ENCODE measurements at places on chromosomes 6 and 20.

DNA sequence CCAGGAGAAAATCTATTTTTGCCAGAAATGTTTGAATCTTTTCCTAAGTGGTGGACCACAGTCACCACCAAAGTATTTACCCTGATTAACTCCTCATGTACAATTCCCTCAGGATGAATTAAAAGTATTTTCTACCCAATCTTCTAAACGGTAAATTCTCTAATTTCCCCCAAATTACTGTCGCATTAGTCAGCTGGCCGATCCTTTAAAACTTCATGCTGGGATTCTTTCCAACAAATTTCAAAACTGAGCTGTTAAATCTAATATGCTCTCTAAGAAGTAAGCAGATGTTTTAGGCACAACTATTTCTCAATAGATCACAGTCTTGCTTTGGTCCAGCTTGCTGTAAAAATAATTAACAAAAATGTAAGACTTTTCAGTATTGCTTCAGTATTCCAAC, 447.2 kb downstream of the FRK start:
- DNase-seq, result no peak

DNA sequence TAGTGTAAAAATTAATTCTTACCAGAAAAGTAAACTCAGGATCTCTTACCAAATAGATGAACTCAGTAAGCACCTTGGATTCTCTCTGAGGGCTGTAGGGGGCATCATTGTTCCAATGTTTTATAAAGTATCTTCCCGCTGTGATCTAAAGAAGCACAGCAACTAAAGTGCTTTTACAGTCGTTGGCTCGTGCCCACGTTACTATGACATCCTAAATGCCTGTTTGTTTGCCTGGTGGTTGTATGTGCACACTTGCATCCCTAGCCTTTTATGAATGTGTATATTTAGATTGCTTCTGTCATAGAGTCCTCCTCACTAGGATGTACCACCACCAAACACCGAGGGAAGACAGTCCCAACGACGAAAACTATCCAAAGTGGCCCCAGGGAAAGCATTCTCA, 34.5 kb downstream of the SLX4IP start:
- DNase-seq, result peak; percentile 77

GRCh38 chr6:36594816-36595643, 868 bp downstream of the SRSF3 start:
- DNase-seq, result no peak

DNA sequence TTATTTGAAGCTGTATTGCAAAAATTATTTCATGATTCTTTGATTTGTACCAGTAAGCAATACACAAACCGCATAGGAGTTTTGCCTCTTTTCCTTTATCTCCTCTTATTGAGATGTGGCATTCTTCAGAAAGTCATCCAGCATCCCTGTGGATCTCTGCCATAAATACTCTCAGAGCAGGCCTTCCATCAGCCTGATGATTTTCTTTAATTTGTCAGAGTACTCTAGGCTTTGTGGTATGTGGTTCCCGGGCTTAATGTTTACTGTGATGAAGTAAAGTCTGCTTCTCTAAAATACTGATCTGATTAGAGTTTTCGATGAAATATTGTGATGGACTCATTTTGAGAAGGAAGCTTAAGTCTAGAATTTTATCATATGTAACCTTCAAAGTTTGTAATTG, 31.1 kb upstream of the SLC35D3 start:
- no peak for DNase-seq

DNA sequence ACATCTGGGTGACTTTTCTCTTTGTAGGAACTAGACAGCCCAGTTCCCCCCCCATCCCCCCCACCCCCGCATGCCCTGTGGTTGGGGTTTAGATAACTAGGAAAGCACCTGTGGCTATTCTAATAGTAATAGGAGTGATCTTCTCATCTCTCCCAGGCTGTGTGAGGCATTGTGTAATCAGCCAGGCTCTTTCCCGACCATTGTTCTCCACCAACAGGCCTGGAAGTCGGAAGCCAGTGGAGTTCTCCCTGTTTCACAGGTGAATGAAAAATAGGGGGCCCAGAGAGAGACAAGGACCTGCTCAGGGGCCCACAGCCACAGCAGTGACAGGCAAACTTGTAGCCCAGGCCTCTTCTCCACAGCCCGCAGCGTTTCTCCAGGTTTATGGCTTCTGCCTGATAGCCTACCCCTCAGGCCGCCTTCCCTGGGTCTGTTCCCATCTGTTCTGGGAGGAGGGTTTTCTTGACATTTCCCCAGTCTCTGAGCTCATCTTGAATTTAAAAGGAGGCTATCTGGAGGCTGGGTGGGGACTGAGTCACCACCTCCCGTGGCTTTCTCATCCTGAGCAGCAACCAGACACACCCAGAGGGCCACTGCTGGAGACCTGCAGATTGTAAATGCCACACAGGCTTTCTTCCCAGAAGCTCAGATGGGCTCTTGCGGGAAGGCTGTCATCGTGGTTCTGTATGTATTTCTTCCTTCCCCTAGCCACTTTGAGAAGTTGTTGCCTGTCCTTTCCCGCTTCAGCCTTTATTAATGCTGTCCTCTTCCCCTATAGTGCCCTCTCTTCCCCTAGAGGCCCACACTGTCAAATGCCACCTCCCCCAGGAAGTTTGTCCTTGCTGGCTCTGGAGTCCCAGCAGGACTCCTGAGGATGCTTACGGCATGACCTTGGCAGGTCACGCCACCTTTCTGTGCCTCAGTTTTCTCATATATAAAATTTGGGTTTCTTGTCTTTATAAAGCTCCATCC, 75.9 kb upstream of the MYL9 start:
- no peak for DNase-seq

DNA sequence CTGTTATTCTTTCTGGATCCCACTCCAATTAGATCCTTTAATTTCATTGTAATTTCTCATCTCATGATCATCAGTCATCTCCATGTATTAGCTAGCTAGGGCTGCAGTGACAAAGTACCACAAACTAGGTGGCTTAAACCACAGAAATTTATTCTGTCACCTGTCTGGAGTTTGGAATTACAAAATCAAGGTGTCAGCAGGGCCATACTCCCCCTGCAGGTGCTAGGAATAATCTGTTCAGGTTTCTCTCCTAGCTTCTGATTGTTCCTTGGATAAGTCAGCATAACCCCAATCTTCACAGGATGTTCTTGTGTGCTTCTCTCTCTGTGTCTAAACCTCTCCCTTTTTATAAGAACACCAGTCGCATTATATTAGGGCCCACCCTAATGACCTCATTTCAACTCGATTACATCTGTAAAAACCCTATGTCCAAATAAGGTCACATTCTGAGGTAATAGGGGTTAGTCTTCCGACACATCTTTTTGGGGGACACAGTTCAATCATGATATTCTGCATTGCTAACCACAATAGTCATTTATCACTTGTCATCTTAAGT, 40.5 kb downstream of the BEND6 start:
- no peak for DNase-seq

- DNase-seq, result no peak
Observed at GRCh38 chr6:105881608-105882007, 204.5 kb upstream of the PRDM1 start.

GRCh38 chr6:162485464-162485863, 242.1 kb downstream of the PRKN start:
- no peak for DNase-seq

- DNase-seq, result no peak
Observed at GRCh38 chr6:84967389-84967788, 203.0 kb upstream of the TBX18 start.

DNA sequence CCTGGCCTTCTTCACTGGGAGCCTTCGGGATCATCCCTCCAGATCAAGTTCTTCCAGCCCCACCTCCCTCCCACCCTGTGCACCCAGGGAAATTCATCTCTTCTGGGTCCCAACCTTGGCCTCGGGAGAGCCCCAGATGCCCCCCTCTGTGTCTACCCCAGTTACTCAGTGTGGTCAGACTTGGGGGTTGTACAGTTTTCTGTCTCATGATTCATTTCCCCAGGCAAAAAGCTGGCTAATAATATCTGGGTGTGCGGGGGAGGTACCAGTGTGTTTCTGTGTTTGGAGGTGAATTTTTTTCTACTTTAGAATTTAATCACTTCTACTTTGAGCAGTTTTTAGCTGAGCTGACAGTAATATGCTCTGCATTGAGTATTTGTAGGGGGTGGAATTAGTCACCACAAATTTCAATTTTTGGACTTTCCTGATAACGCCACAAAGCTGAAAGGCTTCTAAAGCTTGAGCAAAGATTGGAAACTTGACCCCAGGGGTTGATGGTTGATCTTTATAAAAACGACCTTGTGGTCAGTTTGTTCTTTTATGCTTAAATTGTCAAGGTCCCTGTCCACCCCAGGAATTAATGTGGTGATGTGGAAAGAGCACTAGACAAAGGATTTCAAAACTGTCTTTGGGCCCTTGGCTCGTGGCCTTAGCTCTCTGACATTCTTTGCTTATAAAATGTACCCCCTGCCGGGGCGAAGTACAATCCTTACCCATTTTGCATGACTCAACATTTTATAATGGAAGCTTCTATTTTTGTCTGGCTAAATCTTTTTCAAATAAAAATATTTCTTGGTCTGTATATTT, 284.7 kb upstream of the TAB2 start:
- DNase-seq, result no peak

- DNase-seq, result no peak
Observed at GRCh38 chr6:157653521-157653920, 169.5 kb upstream of the SNX9 start.

- DNase-seq, result peak; percentile 43
Observed at GRCh38 chr6:31829633-31830283, 2.2 kb downstream of the HSPA1B start.

DNA sequence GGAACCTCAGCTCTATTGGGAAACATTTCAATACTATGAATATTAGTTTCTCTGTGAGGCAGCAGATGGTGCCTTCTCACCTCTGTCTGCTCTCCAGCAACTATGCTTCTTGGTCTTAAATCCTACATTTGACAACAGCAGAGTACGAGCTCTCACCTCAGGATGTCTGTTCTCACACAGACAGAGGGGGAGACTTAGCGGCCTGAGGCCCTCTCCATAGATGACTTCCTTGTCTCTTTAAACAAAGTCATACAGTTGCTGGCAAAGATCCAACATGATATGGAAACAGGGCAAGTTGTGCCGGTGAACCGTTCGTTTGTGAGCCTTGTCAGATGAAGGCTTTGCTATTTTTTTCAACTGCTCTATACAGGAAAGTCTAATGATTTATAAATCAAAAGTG, 43.7 kb upstream of the GABRR1 start:
- peak; percentile 23 for DNase-seq

DNA sequence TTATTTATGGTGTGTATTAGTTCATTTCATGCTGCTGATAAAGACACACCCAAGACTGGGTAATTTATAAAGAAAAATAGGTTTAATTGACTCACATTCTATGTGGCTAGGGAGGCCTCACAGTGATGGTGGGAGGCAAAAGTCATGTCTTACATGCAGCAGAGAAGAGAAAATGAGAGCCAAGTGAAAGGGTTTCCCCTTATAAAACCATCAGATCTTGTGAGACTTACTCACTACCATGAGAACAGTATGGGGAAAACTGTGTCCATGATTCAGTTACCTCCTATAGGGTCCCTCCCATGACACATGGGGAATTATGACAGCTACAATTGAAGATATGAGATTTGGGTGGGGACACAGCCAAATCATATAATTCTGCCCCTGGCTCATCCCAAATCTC, 150.0 kb upstream of the AHI1 start:
- no peak for DNase-seq

DNA sequence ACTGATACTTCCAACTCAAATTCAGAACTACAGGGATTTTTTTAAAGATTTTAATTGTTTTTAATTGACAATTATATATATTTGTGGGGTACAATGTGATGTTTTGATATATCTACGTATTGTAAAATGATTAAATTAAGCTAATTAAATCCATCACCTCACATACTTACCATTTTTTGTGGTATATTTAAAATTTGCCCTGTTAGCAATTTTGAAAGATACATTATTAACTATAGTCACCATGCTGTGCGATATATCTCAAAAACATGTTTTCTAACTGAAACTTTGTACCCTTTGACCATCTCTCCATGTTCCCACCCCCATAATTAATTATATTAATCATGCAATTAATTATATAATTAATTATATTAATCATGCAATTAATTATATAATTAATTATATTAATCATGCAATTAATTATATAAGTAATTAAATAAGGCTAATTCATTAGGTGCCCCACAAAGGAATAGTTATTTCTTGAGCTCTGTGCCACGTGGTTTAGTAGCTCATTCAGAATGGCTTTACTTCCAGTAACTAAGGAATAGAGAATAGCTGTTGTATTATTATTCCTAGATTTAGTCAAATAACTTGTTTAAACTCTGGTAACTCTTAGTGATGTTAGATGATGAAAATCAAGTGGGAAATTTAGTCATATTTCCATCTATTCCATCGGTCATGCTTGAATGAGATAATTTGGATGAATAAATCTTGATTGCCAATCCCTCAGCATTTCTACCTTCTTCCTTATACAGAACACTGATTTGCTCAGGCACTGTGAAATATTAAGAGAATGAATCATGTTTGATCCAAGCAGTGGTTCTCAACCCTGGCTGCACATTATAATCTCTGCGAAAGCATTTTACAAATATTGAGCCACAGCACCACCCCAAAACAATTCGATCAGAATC, 25.1 kb downstream of the LOC128125822 start:
- DNase-seq, result no peak

DNA sequence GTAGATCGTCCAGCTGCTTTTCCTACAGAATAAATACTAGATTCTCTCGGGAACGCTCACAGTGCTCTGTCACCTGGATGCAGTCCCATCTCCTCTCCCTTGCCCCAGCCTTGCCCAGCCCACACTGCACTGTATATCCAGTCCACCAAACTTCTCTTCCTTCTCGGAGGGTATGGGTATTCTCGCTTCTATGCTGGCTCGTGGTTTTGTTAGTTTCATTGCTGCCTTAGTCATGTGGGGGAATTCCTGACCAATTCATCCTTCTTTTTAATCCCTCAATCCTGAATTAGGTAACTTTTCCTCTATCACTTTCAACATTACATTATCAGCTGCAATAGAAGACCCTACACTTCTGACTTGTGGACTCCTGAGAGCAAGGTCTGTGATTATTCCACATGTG, 252.4 kb downstream of the GMDS start:
- DNase-seq, result no peak

DNA sequence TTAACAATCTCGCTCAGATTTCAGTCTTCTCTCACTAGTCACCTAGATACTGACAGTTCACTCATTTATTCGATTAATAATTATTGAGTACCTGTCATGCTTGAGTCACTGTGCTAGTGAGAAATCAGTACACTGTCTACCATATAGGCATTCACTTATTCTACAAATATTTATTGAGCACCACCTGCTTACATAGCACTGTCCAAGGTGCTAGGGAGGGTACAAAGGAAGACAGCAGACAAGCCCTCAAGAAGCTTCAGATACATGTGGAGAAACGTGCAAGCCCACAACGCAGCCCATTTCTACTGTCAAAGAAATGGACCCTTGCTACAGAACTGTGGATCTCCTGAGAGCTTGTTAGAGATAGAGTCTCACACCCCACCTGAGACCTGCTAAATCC, 85.1 kb upstream of the SNAP25 start:
- DNase-seq, result no peak

GRCh38 chr20:50981714-50982048, 23.1 kb downstream of the MOCS3 start:
- DNase-seq, result no peak

- DNase-seq, result peak; percentile 89
Observed at GRCh38 chr6:43635387-43636307, at the start of gene MAD2L1BP. TSS of gene MAD2L1BP (plus strand) at chr6:43635840. CDS start at chr6:43635876, 36 bp downstream.

- DNase-seq, result no peak
Observed at GRCh38 chr6:166101819-166102419, 65.7 kb downstream of the TBXT start.

- DNase-seq, result no peak
Observed at GRCh38 chr6:137910424-137910834, 43.4 kb downstream of the TNFAIP3 start.

- DNase-seq, result no peak
Observed at GRCh38 chr6:147157930-147158329, 46.3 kb upstream of the STXBP5 start.

All from NCI-H1436 (cell line).